Amniotic epithelial cell (primary cell): ENCODE measurements at places on chromosomes 2 and 18.

DNA sequence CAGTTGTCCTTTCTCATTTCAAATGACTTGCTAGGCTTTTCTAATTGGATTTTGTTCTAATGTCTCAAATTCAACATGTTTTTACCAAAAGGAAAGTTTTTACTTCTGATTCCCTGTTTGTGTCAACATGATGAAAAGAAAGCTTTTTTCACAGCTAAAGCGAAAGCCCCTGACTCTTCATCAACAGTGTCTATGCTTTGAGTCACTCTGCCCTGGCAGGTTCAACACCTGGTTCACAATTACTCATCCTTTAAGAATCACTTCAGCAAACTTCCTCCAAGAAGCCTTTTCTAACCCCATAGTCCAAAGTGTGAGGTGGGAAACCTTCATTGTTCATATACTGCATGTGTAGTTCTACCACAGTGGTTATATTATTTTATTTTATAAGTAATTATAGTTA lies 7.6 kb upstream of the DSG2 start:
- peak; percentile 8 for DNase-seq

- no peak for DNase-seq
Observed at GRCh38 chr18:31192086-31192776, 29.6 kb upstream of the DSC1 start.

GRCh38 chr2:16716944-16717343 lies 51.3 kb upstream of the CYRIA start:
- DNase-seq = no peak

DNA sequence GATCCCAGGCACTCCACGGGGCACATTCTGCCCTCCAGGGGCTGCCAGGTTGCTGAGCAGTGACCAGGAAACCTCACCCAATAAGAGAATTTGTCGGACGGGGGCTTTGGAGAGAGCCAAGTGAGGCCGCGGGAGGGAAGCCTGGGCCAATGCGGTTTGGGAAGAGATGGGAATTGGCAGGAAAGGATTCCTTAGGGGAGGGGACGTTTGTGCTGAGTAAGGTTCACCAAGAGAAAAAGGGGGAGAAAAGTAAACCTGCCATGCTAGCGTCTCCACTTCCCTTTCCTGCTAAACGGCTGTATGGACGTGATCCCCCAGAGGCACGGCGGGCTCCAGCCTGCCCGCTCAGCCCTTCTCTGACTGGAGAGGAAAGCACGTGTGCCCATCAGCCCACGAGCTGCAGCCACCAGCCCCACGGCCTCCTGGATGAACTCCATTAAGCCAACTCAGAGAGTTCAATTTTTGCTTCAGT lies 194.4 kb upstream of the ID2 start:
- DNase-seq = no peak

GRCh38 chr2:60693551-60693950 lies 62.5 kb upstream of the PAPOLG start:
- no peak for DNase-seq

DNA sequence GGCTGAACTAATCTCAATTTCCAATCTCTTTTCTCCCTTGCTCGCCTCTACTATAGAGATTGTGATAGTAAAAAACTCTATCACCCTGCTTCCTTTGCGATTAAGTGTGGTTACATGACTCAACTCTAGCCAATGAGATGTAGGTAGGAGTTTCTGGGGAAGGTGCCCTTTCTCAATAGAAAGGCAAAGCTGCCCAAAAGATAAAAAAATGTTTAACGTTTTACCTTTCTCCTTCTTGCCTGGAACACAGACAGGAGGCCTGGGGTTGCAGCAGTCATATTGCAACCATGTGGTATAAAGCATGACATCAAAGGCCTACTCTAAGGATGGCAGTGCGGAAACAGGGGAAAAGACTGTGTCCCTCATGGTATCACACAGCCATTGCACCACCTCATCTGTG lies 31.5 kb downstream of the TMEM37 start:
- no peak for DNase-seq
